Right ventricle myocardium inferior (tissue), 1 donor: ENCODE measurements at places on chromosomes 13 and 19. TPM values are rescaled to one million over a fixed set of nuclear protein-coding genes. Genes with fewer than 3 reads are reported as not detected.
A peak's percentile ranks its signal among the peaks of the same experiment; 100 is the strongest.

DNA sequence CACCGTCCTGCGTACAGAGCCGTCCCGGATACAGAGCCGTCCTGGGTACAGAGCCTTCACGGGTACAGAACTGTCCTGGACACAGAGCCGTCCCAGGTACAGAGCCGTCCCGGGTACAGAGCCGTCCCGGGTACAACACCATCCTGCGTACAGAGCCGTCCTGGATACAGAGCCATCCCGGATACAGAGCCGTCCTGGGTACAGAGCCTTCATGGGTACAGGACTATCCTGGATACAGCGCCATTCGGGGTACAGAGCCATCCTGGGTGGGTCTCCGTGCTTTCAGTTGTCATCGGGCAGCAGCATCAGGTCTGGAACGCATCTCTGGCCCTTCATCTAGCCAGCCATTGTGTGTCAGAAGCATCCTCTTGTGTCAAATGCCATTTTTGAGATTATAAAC, 222.3 kb upstream of the SOX1 start:
- DNase-seq: no peak

GRCh38 chr13:89204435-89204834, 1533.3 kb downstream of the SLITRK5 start:
- no peak for DNase-seq

DNA sequence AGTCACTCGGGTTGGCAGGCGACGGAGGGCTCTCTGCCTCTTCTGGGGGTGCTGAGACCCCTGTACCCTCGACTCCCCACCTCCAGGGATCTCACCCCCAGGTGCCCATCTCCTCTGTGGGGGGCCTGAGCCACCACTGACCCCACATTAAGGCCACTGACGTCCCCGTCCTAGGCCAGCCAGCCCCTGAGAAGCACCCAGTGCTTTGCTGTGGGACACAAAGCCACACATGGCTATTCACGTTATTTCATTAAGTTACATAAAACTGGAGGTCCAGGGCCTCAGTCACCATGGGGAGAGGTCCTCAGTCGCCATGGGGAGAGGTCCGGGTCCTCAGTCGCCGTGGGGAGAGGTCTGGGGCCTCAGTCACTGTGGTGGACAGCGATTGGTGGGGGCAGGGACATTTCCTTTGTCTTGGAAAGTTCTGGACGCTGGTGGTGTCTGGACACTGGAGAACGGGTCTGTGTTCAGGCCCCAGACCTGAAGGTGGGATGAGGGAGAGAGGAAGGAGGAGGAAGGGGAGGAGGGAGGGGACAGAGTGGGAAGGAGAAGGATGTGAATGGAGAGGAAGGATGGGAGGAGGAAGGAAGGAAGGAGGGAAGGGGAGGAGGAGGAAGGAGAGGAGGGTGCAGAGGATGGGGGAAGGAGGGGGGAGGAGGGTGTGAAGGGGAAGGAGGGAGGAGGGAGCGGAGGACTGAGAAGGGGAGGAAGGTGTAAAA, 3.9 kb upstream of the EFNA2 start:
- no peak for DNase-seq

- DNase-seq: no peak
Measured at GRCh38 chr13:47409778-47410177, 512.9 kb upstream of the HTR2A start.

DNA sequence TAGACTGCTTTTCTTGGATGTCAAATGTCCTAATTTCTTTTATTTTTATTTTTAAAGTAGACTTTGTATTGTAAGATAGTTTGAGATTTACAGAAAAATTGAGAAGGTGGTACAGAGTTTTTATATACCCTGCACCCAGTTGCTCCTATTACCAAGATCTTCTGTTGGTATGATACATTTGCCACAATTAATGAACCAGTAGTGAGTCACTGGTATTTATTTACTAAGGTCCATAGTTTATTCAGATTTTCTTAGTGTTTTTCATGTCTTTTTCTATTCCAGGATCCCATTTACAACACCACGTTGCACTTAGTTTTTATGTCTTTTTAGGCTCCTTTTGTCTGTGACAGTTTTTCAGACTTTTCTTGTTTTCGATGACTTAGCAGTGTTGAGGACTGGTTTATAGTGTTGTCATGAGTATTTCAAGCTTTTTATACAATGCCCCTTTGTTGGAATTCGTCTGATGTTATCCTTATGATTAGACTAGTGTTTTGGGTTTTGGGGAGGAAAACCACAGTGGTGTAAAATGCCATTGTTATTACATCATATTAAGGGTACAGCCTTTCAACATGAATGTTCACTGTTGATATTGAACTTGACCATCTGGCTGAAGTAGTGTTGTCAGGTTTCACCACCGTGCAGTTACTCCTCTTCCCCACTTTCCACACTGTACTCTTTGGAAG, 35.9 kb downstream of the COG3 start:
- DNase-seq: no peak

DNA sequence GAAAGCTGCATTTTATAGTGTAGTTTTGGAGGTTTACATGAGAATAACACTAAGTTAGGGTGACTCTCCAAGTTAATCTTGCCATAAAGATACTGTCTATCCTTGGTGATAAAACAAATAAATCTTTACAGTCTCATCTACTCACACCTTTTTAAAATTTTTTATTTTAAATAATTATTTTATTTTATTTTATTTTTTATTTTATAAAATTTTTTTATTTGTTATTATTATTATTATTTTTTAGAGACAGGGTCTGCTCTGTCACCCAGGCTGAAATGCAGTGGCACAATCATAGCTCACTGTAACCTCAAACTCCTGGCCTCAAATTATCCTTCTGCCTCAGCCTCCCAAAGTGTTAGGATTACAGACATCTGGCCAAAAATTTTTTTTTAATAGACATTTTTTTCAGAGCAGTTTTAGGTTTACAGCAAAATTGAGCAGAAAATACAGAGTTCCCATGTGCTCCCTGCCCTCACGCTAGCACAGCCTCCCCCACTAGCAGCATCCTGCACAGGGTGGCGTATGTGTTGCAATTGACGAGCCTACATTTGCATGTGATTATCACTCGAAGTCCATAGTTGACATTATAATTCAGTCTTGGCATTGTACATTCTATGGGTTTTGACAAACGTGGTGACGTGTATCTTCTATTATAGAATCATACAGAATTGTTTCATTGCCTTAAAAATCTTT, 41.0 kb downstream of the RASL11A start:
- no peak for DNase-seq

GRCh38 chr19:40217027-40217810, 965 bp downstream of the TTC9B start:
- no peak for DNase-seq

- peak; percentile 88 for DNase-seq
Measured at GRCh38 chr19:51735759-51736449, 12.1 kb upstream of the HAS1 start.

GRCh38 chr13:90713441-90714133, 633.9 kb upstream of the MIR17HG start:
- no peak for DNase-seq

- DNase-seq: no peak
Measured at GRCh38 chr19:31290931-31291590, 58.2 kb downstream of the TSHZ3 start.

GRCh38 chr19:28242317-28242927, 970.5 kb downstream of the UQCRFS1 start:
- DNase-seq: no peak

- DNase-seq: no peak
Measured at GRCh38 chr19:38862321-38863059, 12.7 kb upstream of the HNRNPL start.

DNA sequence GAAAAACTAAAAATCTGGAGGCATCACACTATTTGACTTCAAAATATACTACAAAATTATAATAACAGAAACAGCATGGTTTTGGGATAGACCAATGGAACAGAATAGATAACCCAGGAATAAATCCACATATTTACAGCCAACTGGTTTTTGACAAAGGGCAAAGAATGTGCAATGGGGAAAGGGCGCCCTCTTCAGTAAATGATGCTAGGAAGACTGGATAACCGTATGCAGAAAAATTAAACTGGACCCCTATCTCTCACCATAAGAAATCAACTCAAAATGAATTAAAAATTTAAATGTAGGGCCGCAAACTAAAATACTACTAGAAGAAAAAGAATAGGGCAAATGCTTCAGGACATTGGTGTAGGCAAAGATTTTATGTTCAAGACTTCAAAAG, 440.5 kb upstream of the SGCG start:
- DNase-seq: no peak

DNA sequence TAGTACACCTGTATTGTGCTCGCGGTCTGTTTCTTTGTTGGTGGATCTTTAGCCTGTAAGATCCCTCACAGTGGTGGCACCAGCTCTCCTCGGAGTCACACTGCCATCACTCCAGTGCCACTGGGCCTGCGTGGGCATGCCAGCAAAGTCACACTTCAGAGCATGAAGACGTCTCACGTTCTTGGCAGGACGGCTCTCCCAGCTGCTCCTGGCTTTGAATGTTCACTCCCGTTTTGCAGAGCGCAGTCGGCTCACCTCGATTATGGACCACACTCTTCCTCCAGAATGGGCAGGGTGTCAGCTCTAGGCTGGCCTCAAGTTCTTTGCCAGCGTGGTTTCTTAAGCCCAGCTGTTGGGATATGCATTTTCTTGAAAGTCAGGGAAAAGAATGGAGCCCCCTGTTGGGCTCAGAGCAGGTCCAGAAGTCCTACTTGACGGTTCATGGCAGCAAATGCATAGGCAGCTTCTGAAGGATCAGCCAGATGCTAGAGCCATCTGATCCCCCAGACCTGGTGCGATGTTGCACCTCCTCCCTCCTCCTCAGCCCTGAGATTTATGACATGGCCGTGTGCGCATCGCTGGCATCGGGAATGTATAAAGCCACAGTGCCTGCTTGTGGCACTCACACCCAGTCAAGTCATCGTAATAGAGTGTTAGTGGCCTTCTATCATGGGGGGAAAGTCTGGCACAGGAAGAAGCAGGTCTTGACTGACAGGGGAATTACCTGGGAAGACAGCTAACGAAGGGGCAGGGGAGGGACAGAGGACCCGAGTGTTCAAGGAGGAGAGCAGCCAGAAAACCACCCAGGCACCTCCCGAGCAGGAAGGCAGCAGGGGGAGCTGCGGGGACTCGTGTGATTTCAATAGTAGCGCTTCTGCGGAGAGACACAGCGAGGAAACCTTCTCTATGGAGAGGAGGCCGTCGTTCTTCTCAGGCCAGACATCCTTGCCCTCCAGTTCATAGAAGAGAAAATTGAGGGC, 40.2 kb upstream of the NPAS1 start:
- no peak for DNase-seq

GRCh38 chr13:93377196-93377595, 150.6 kb downstream of the GPC6 start:
- DNase-seq: no peak

DNA sequence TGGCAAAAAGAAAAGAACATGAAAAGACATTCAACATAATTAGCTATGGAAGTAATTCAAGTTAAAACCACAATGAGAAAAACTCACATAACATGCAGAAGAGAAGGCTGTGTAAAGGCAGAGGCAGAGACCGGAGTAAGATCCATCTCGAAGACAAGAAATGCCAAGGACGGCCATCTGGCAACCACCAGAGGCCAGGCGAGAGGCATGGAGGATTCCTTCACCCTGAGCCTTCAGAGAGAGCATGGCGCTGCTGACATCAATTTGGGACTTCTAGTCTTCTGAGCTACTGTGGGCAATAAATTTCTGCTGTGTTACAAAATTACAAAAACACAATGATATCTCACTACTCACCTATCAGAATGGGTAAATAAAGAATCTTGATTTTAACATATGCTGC, 381.0 kb downstream of the TSHZ3 start:
- DNase-seq: no peak

- DNase-seq: no peak
Measured at GRCh38 chr19:51550848-51551672, 19.6 kb upstream of the SIGLEC6 start.

Gene JAK3
- total RNA-seq: 1.9 TPM

Gene TBXA2R
- 4.1 TPM for total RNA-seq

Gene APOC4
- total RNA-seq: not detected

Gene TUBA3C
- 0.16 TPM for total RNA-seq

Gene FFAR3
- 0.14 TPM for total RNA-seq

Gene ZNF528
- total RNA-seq: 12.6 TPM

Gene CGB3
- total RNA-seq: not detected
